ENCODE measurements at places on chromosomes 3 and 15. TPM values are rescaled to one million over a fixed set of nuclear protein-coding genes. Genes with fewer than 3 reads are reported as not detected.

GOLGA8T gene
- total RNA-seq, result 1.5 TPM

- no peak for DNase-seq
Observed at GRCh38 chr3:65978116-65978515, 60.6 kb downstream of the MAGI1 start.

CP gene
- total RNA-seq, result 26.1 TPM

DNA sequence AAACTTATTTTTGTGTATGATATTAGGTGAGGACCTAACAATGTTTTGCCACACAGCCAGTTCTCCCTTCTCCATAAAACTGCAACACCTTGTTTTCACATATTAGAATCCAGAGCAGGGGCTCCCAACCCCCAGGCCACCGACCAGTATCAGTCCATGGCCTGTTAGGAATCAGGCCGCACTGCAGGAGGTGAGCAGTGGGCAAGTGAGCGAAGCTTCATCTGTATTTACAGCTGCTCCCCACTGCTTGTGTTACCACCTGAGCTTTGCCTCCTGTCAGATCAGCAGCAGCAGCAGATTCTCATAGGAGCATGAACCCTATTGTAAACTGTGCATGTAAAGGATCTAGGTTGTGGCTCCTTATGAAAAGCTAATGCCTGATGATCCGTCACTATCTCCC is 185.9 kb upstream of the NSMCE3 start:
- DNase-seq, result no peak

GRCh38 chr15:71547011-71547410 is 263.3 kb upstream of the NR2E3 start:
- peak; percentile 67 for DNase-seq

PRR20G gene
- total RNA-seq, result not detected

DNA sequence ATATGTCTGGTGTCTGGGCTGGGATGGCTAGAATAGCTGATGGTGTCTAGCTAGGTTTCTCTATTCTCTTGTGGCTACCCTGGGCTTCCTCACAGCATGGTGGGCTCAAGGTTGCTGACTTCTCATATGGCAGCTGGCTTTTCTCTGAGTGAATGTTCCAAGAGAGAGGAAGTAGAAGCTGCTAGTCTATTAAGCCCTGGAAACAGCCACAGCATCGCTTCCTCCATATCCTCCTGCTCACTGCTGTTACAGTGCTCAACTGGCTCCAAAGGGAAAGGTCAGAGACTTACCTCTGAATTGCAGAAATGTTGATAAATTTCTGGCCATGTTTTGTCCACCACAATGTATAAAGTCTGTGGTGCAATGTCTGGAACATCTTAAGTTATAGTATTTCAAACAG is 299.9 kb upstream of the ADAMTS9 start:
- DNase-seq, result no peak

NRG4 gene
- total RNA-seq, result 0.27 TPM

DNA sequence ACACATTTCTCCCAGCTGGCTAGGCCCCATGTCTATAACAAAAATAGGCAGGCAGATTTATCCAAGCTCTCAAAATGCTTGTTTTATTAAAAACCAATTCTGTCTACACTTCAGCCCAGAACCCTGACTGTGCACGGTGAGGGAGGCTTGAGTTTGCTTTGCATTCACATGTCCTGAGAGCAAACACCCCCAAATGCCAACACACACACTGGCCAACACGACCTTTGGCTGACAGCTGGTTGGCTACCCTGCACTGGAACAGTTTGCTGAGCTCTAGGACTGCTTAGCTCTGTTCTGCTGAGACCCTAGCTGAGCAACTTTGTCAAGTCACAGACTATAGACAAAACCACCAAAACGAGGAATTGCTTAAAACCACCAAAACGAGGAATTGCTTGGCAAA is 3.6 kb downstream of the STIMATE start:
- no peak for DNase-seq

GRCh38 chr3:123321806-123322205 is 120.1 kb downstream of the SEC22A start:
- no peak for DNase-seq

CASR gene
- not detected for total RNA-seq

- no peak for DNase-seq
Observed at GRCh38 chr3:43883729-43884396, 193.1 kb downstream of the ABHD5 start.

- DNase-seq, result no peak
Observed at GRCh38 chr3:123559040-123559861, 25.6 kb downstream of the HACD2 start.

SLC38A3 gene
- total RNA-seq, result 2.5 TPM

DNA sequence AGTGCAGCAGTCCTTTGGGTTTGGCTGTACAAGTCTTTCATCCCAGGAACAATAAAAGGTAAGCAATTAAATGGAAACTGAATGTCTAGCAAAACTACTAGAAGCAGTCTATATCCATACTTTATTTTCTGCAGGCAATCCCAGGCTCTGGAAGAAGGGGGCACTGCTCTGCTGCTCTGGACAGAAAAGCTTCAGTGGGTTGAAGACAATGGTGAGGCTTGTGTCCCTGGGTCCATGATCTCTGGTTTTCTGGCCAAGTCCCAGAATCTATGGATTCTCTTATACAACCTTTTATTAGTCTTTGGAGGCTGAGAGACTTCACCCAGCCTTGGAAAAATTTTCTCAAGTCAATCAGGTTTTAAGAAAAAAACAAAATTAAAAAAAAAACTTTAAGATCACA is 35.6 kb downstream of the SCAP start:
- DNase-seq, result peak; percentile 19

- DNase-seq, result no peak
Observed at GRCh38 chr3:148923592-148923991, 58.5 kb downstream of the CPA3 start.

- DNase-seq, result no peak
Observed at GRCh38 chr15:70535071-70535954, 228.0 kb downstream of the UACA start.

DNA sequence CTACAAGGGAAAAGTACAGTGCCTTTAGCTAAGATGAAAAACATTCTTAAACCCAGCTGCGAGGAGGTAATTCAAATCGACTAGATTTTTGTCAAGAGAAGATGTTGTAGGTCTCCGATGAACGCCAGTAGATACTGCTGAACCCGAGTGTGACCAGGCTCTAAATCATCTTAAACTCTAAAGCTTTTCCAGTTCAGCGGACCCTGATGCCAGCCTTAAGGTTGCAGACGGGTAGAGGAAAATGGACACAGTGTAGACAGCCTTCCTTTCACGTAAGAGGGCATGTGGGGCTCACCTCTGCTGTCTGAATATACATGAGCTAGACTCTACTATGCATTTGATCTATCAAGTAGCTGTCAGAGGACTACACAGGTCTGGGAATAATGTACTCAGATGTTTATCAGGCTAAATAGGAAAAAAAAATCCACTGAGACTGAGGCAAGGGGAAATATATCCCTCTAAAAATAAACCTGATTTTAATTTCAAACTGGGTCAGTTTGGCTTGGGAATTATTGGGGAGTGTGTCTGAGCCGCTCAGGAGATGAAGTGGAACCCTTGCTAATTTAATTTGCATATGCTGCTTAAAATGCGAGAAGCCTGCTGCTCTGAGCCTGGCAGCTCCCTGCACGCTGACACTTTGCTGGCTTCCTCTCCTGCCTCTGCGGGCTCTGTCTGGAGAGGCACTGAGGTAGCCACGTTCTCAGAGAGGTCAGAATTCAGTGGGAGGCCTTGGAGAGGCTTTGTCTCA is 151.9 kb downstream of the CADPS start:
- no peak for DNase-seq

GRCh38 chr3:25584011-25584789 is 80.5 kb downstream of the TOP2B start:
- DNase-seq, result no peak

DNA sequence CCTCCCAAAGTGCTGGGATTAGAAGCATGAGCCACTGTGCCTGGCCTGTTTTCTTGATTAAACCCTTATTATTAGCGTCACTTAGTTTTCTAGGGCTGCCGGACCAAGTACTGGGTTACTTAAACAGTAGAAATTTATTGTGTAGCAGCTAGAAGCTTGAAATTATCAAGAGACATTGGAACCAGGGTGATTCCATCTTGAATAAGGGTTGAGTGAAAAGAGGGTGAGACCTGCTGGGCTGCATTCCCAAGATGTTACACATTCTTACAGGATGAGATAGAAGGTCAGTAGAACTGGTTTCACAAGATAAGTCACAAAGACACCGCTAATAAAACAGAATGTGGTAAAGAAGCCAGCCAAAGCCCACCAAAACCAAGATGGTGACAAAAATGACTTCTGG is 18.6 kb upstream of the FSTL1 start:
- no peak for DNase-seq

ASB14 gene
- total RNA-seq, result not detected

- no peak for DNase-seq
Observed at GRCh38 chr3:16088496-16088895, 86.0 kb upstream of the GALNT15 start.

GRCh38 chr3:139325551-139325950 is 18.3 kb upstream of the MRPS22 start:
- no peak for DNase-seq

- no peak for DNase-seq
Observed at GRCh38 chr15:33059184-33059583, 135.3 kb downstream of the FMN1 start.

DNA sequence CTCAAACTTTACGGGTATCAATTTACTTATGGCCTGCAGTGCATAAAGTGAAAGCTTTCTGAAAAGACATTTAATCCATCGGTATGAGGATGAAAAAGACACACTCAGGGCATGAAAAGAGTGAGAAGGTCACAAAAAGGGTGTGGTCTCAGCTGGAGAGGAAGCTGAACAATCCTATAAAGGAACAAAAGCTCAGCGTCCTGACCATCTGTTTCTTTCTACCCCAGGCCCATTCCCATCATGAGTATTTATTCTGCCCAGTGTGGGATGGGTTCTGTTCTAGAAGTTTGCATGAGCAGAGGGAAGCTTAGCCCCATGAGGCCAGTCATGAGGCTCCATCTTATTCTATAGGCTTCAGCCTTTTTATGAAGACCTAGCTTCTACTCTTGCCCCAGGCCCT is 144.6 kb downstream of the LPP start:
- DNase-seq, result no peak

- no peak for DNase-seq
Observed at GRCh38 chr3:45981346-45982074, 14.1 kb downstream of the FYCO1 start.
